Activated T-cell treated with anti-CD3 and anti-CD28 coated beads for 1 hour (primary cell): ENCODE measurements at places on chromosomes 2 and 18.

DNA sequence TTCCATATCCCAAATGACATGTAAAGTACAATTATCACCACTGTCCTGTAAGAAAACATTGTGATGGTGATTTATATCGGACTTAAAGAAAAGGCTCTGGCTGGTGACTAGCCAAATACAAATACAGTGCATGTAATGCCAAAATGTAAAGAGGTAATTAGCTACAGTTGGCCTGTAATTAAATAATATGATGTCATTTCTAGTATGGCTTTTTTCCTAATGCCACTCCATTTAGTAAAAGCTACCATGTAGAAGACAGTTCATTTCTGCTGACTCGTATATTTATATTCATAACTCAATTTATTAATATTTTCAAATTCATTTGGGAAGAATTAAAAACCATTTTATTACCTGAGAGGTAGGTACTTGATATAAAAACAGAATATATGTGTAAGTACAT is 815.7 kb downstream of the ERBB4 start:
- DNase-seq: no peak

DNA sequence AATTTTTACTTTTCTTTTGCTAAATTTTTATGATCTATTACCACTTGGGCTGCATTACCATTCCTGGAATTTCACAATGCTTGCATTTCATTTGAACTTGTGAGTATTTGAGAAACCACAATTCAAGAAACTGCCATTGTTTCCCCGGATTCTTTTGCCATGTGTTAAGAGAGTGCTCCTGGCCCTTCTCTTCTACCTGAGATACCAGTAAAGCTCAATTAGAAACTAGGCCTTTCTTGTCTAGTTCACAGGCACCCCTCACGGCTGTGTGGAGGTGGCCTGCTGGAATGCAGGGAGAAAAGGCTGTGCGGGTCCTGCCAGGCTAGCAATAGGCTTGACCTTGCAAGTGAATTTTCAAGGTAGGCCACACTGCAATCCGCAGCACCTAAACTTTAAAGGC is 40.8 kb downstream of the ZEB2 start:
- DNase-seq: no peak

GRCh38 chr2:240624011-240624949 is 1.0 kb upstream of the GPR35 start:
- no peak for DNase-seq

DNA sequence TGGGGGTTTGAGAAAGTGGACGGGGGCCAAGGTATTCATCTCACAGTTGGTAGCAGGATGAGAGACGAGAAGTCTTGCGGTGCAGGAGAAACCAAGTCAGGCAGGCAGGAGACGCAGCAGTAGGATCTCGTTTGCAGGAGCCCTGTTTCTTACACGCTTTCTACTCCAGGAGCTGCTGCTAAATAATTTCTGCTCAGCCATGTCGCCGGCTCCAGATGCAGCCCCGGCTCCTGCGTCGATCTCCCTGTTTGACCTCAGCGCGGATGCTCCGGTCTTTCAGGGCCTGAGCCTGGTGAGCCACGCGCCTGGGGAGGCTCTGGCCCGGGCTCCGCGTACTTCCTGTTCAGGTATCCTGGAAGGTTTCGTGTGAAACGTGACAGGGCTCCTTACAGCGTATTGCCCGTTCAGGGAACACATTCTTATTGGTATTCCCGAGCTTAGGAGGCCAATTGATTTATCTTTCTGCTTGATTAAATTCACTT is 494 bp downstream of the ANKZF1 start:
- no peak for DNase-seq

DNA sequence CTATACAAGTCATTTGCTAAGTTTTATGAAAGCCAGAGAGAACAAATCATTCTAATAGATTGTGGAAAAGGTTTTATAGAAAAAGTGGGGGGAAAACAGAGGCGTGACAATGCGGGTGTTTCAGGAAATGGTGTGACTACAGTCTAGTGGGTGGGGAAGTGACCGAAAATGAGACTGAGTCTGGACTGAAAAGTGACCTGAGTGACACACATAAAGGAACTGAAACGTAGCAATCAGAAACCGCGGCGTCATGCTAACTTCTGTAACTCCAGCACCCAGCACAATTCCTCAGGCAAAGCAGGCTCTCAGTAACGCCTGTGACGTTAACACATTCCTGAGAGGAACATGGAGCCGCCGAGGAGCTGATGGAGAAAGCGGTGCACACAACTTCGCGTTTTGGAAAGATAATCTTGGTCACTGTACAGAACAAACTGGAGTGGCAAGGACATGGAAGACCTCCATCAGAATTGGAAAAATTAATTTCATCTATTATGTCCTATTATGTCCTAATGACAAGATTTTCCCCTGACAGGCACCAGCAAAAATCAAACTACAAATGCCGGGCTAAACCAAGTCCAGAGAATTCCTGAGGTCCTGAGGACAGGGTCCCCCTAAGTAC is 1.4 kb upstream of the CD226 start:
- no peak for DNase-seq

DNA sequence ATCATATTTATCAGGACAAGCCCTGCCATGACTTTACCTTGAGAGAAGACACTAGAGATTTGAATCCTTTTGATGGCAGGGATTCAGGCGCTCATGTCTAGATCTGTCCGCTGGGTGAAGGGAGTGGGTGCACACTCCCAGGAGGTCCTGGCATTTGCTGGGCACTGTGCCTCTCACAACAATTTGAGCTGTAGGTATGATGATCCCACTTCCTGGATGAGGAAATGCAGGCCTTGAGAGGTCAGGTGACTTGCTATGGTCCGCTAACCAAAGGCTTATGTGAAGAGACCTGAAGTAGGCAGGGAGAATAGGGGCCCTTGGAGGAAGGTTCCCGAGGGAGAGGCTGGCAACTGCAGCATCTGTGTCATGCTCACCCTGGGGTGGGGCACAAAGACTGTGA is 206.1 kb downstream of the HAUS1 start:
- DNase-seq: no peak

GRCh38 chr2:240248721-240249422 is 108.4 kb upstream of the OTOS start:
- no peak for DNase-seq

- no peak for DNase-seq
Measured at GRCh38 chr2:161576421-161576820, 47.8 kb upstream of the SLC4A10 start.

GRCh38 chr2:208148803-208149202 is 2.8 kb upstream of the CRYGB start:
- no peak for DNase-seq

DNA sequence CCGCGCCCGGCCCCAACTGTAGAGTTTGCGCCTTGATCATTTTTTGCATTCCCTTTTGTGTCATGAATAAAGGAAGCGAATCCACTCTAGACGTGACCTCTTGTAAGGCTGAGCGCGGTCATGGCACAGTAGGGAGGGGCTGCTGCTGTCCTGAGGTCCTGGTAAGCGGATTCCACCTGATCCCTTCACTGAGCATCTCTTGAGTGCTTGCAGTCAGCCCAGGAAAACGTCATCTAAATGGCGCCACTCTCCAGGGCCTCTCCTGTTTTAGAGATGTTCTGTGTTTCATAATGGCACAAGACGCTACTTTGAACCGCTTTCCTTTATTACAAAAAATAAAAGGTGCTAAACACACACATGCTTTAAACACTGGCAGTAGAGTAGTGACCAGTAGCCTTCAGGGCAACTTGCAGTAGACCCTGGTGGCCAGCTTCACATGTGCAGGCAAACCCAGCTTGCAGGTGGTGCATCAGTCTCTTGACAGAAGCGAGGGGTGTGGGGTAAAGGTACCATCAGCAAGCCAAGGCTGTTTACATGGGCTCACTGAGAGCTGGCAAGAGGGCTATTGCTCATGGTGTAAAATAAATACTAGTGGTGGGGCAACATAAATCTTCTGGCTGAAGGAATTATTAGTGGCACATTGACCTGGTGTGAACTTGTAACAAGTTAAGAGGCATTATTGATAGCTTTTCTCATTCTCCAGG is 43.0 kb upstream of the ACKR3 start:
- DNase-seq: no peak

- no peak for DNase-seq
Measured at GRCh38 chr2:70212298-70212932, 21.6 kb upstream of the C2orf42 start.

DNA sequence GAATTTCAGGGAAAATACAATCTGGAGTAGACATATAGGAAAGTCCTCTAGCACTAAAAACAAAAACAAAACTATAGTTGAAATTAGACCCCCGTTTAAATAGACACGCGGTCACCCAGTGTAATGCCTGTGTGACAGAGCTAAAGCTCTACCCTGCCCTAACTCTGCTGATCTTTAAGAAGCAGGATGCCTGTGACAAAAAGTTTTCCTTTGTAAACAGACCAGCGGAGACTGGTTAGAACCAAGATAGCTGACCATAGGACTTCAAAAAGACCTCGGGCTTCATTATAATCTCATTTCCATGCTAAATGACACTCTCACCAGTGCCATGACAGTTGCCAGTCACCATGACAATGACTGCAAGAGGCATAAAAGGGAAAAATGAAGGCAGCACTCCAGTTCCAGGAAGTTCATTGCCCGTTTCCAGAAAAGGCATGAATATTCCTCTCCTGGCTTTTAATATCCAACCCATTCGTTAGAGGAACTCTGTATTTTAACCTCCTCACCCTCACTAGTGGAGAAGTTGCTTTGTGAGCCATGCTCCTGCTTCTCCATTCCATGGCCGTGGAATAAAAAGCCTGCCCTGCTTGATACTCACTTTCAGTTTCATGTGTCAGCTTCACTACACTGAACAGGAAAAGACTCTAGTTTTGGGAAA is 157.2 kb upstream of the COPS8 start:
- no peak for DNase-seq

- no peak for DNase-seq
Measured at GRCh38 chr2:48320742-48321141, 209.2 kb upstream of the STON1 start.

GRCh38 chr2:215900203-215900611 is 113.1 kb downstream of the MREG start:
- DNase-seq: no peak

GRCh38 chr2:11967946-11968465 is 221.6 kb downstream of the LPIN1 start:
- DNase-seq: no peak

GRCh38 chr18:58859907-58860306 is 4.8 kb upstream of the ZNF532 start:
- DNase-seq: no peak

GRCh38 chr18:7740821-7741220 is 173.7 kb downstream of the PTPRM start:
- DNase-seq: no peak

- DNase-seq: no peak
Measured at GRCh38 chr2:10811517-10811916, 1.1 kb downstream of the PDIA6 start.

DNA sequence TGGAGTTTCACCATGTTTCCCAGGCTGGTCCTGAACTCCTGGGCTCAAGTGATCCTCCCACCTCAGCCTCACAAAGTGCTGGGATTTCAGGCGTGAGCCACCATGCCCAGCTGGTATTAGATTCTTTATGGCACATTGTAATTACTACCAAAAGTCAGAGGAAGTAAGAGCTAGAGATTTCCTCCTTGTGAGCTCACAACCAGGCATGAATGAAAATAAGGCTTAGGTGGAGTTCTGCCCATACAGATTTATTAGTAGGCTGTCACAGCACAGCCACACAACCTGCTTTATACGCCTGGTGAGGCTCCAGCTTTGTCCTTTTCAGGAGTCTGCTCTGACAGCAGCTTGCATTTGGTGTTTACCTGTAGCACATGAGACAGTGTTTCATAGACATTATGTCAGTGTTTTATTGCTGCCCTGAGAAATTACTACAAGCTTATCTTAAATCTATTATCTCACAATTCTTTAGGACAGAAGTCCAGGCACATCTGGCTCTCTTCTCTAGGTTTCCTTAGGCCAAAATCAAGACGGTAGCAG is 156.6 kb downstream of the TANC1 start:
- no peak for DNase-seq
